ENCODE measurements at places on chromosomes 3 and 15.

DNA sequence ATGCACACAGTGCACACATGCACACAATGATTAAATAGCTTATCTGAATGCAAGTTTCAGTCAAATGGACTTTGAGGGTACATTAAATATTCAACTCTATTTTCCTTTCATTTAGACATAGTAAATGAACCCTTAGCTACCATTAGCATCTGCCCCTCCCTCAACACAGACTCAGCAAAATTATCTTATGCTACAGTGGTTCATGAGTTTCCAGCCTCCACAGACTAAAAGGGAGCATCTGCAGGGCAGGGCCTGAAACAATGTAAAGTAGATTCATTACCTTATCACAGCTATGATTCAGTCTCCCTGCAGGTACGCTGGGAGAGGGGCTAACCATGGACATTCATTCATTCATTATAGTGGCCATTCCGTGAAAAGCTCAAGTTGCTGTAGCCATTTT lies 329.1 kb downstream of the VGLL3 start:
- no peak for DNase-seq

DNA sequence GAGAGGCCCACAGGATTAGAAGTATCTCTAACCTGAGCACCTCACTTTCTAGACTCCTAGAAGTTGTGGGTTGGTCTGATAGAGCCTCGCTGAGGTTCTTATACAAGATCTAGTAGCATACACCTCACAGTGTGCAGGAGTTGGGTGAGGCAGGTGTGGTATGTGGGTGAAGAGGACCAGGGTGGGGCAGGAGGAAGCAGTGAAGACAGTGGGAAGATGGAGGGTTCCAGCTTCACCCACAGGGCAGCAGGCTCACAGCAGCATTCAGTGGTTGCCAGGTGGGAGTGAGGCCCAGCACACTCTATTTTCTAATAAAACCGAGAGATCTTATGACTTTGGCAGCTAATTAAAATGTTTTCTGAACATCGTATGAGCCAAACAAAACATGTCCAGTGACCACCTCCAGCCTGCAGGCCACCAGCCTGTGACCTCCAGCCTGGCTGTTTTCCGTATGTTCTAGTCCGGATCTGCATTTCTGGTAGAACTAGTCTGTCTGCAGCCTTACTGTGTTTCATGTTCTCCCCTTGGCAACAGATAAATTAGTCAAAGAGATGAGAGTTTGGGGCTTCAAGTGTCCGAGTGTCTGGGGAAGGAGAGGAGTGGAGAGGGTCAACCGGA lies 170.4 kb upstream of the CTDSPL start:
- DNase-seq: no peak

DNA sequence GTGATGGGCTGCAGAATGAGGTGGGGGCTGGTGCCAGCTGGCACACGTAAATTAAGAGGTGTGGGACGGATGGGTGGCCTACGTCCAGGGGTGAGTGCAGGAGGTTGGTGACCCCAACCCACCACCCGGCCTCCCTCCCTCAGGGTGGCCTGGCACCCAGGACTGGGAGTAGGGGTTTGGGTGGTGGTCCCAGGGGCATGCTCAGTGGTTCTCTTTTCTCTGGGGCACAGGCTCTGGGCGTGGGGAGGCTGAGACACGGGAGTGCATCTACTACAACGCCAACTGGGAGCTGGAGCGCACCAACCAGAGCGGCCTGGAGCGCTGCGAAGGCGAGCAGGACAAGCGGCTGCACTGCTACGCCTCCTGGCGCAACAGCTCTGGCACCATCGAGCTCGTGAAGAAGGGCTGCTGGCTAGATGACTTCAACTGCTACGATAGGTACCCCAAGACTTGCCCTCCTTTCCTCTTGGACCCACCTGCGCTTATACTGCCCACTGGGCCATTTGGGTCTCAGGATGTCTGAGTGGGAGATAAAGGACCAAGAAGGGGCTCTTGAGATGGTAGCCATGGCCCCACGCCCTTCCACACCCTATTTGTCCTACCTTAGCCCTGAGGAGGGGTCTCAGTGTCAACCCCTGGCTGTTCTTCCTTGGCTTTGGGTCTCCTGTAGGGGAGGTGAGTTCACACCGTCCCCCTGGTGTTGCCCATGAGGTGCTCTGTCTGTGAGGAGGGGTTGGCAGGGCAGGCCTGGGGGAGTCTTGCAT lies 18.9 kb upstream of the EXOG start:
- no peak for DNase-seq

- DNase-seq: no peak
Measured at GRCh38 chr3:100407977-100408532, 6.7 kb downstream of the LNP1 start.

GRCh38 chr3:133776794-133777438 lies 28.7 kb upstream of the SRPRB start:
- no peak for DNase-seq

DNA sequence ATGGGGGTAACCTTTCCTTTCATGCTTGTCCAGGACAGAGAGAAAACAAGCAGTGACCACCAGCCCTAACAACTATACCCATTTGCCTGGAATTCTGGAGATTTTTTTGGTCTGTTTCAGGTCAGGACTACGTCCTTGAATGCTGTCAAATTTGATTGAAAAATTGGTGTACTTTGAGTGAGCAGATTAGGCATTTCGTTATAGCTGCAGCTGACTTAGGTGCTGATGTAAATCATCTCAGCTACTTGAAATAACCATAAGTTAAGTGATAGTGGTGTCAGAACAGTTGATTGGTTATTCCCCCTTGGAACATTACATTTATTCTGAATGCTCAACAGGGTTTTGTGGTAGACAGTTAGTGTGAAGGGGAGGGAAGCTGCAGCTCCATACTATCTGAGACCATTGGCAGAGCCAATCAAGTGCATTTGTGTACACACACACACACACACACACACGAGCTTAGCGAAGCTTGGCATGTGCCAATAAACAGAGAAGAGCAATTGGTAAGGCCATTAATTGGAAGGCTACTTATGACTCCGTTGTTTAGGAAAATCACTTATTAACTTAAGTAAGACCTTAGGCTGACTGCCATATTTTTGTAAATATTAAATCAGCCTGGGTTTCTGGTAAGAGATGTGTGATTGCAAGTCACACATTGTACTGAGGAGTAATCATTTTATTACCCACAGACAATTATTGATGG lies 447.8 kb downstream of the MFSD1 start:
- no peak for DNase-seq

DNA sequence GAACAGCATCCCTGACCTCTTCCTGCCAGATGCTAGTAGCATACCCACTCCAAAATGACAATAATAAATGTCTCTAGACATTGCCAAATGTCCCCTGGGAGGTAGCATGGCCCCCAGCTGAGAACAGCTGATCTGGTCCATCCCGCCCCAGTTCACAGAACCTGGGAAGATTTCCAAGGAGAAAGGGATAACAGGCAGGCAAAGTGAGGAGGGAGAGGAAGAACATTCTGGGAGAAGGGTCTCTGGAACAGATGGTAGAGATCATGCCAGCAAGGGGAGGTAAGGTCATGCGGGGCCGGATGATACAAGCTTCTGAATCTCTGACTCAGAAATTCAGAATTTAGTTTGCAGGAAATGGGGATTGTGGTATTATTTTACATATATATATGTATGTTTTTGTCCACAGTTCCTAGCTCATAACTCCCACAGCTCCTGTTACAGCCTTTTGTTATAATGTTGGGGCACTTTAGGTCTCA lies 192.7 kb downstream of the SUCLG2 start:
- DNase-seq: no peak

GRCh38 chr15:100349696-100350433 lies 8.1 kb upstream of the ADAMTS17 start:
- DNase-seq: peak; percentile 82

Measured in activated CD4-positive, alpha-beta T cell treated with anti-CD3 and anti-CD28 coated beads for 24 hours (primary cell).